ENCODE measurements at places on chromosomes 3 and 15.

- no peak for DNase-seq
These were observed 34.5 kb downstream of the GABPB1 start for GRCh38 chr15:50320504-50320903.

GRCh38 chr3:46549989-46550388, 16.1 kb downstream of the LRRC2 start:
- DNase-seq = no peak

GRCh38 chr3:31025541-31025940, 131.1 kb upstream of the GADL1 start:
- DNase-seq = no peak

DNA sequence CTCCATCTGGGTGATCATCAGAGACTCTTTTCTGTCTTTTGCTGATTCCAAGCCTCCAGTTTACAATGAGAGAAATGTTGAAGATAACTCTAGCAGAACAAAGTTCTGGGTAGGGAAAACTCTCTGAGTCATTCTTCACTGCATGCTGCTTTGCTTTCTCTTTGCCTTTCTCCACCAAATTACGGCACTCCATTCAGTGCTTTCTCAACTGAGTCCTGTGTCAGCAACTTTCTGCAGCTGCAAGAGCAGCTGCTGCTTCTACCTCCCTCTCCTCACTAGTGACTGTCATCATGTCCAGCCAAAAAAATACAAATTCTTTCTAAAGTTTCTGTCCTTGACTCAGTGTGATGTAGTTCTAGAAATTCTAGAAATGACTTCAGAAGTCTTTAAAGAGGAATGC, 953.8 kb downstream of the IGSF11 start:
- no peak for DNase-seq

DNA sequence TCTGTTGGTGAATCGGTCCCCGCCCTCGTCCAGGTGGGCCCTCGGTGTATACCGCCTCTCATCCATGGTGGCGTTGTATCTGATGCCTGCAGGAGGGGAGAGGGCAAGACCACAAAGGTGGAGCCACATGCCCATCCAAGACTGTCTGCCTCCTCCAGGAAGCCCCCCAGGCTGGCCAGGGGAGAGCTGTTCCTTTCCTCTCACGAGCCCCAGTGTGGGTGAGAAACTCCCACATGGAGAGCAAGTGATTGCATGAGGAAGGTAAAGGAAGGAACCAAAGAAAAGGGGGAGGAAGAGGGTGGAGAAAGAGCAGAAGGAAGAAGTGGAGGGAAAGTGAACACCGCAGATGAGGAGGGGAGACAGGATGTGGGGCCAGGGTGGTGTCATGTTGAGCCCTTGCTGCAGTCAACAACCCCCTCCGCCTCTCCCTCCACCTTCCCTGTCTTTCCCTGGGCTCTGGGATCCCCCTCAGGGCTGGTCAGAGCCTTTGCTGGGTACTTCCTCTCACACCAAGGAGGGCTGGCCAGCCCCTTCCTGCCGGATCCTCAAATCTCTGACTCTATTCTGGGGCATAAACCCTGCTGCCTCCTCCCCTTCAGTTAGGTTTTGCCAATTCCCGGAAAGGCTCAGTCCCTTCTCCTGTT, 49.3 kb downstream of the FEM1B start:
- DNase-seq = no peak

DNA sequence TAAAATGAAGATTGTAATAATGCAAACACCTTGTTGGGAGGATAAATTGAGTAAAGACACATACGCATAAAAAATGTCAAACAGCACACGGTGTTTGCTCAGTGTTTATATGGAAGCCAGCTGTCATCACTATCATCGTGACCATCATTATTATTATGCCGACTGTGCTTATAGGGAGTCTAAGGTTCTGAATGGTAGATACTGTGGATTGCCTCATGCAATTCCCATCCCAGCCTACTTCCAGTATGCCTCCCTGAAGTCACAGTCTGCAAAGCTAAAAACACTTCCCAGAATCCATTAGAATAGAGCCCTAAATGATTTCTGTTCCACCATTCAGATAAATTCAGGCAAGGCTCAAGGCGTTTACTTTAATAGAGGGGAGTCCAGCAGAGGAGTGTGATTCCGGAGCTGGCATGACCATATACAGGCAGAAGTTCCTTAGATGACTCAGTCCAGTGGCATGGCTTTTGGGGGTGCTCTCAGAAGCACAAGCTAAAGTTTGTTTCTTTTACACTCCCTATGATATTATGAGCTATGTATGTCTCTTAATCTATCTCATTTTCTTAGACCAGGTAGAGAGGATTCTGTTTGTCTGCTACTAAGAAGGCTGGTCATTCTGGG, 148.7 kb downstream of the MEX3B start:
- no peak for DNase-seq

DNA sequence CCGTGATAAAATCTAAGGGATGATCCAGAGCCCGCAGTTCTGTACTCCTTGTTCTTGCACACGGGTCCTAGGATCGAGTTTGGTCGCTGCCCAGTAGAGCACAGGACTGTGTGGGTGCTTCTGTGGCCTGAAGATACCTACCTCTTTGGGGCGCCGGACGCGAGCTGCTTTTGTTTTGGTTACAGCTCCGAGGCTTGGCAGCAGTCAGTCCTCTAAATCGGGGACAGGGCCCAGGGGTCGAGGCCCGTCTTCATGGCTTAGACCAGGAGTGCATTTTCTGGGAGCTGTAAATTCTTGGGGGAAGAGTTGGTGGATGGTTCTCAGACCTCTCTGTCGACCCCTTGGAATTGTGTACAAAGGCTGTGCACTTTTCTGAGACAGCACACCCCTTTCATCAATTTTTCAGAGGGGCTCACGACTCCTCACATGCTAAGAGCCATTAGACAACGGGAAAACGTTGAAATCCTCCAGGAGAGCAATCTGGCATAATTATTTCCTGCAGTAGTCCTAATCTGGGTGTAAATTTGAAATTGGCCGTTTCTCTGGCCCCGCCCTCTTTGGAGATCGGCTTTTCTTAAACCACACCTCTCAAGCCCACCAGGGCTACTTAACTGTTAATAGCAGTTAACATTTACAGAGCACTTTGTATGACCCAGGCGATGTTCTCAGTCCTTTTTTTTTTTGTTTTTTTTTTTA, 928 bp downstream of the CEP97 start:
- DNase-seq = no peak

DNA sequence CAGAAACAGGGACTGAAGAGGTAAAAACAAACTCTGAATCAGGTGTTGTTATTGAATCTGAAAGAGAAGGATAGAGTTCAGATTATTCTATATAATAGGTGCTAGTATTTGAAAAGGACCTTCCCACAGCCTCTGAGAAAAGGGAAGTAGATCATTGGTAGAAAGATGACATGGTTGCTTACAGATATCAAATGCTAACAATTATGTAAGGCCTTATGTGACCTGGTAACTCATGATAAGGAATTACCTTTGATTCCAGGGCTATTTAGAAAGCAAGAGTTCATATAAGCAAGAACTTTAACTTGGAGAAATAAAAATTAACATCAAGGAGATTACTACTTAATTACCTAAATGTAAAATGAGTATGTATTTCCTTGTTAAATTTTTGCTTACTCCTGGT, 7.6 kb downstream of the SLC27A2 start:
- DNase-seq = no peak

DNA sequence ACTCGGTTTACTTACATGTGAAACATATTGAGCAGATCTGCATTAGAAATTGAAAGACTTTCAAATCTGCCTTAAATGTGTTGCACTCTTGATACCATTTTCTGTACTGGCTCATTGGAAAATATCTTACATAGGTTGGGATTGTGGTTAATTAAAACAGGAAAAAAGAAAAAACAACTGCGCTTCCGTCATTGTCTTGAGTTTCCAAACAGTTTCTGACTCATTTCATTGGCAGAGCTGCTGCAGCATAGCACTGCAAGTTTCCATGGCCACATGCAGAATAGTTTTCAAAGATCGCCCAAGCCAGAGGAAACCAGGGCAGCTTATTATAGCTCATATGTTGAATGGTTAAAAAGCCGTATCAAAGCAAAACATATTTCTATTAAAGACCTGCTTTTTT, 446.6 kb upstream of the BCHE start:
- DNase-seq = no peak

GRCh38 chr3:175988401-175988800, 1129.3 kb downstream of the NAALADL2 start:
- no peak for DNase-seq

DNA sequence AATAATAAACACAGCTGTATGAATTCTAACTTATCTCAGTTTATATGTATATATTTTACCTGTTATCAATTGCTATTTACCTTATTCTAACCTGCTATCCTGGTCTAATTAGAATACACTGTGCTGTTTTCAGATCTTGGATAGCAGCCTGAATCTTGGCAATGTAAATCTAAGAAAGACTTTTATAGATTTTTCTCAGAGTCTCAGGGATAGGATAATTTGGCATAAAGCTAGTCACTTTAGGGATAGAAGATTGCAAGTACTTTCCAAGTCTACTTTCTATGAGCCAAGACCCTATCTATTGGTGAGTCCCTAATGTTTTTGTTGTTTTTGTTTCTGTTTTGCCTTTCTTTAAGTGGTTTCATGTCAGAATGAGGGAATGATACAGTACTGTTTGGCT, 695.7 kb downstream of the NAALADL2 start:
- no peak for DNase-seq

GRCh38 chr15:31274496-31275330, 51.9 kb upstream of the KLF13 start:
- no peak for DNase-seq

DNA sequence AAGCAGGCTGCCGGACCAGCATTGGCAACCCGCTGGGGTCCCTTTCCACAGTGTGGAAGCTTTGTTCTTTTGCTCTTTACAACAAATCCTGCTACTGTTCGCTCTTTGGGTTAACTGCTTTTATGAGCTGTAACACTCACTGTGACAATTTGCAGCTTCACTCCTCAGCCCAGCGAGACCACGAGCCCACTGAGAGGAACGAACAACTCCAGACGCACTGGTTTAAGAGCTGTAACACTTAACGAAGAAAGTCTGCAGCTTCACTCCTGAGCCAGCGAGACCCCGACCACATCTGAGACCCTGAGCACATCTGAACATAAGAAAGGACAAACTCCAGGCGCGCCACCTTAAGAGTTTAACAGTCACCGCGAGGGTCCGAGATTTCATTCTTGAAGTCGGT, 10.7 kb upstream of the CCR4 start:
- no peak for DNase-seq
